ENCODE measurements at places on chromosomes 3 and 15.
A peak's percentile ranks its signal among the peaks of the same experiment; 100 is the strongest.

GRCh38 chr3:56737006-56737405 is 53.9 kb upstream of the TASOR start:
- DNase-seq = peak; percentile 80

GRCh38 chr3:87298111-87298718 is 21.8 kb upstream of the POU1F1 start:
- no peak for DNase-seq

DNA sequence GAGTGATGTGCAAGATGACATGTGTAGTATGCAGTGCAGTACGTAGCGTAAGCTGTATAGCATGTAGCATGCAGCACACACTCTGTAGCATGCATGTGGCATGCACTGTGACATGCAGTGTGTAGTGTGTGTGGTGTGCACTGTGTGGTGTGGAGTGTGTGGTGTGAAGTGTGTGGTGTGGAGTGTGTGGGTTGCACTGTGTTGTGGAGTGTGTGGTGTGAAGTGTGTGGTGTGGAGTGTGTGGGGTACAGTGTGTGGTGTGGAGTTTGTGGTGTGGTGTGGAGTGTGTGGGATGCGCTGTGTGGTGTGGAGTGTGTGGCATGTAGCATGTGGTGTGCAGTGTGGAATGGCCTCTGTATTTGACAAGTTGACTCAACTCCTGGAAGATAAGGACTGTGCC is 39.2 kb downstream of the ROPN1B start:
- DNase-seq = no peak

DNA sequence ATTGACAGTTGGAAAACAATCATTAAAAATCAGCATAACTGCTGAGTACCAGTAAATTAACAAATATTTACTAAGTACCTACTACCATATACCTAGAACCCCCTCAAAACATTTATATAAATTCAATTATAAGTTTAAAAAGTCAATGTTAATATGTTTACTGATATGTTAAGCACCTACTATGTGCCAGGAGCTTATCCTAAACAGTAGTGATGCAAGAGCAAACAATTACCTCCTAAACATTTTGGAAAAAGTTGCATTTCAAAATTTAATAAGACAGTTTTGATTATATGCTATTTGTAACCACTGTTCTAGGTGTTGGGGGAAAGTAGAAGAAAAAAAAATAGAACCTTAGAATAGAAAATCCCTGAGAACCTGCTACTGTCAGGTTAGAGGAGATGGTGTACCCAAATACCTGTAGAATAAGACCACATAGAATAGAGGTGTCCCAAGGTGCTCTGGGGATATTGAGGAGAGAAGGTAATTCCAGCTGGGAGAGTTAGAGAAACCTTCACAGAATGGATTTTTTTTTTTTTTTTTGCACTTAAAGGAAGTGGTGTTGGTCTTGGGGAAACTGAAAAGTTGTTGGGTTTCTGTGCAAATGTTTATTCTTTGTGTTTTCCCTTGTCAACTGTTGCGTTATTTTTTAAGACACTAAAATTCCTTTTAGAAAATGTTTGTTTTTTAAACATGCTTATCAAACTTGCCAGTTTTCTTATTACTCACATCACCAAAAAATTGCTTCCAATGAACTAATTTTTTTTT is 16.0 kb downstream of the SNRK start:
- no peak for DNase-seq

- DNase-seq = no peak
Observed at GRCh38 chr3:15007681-15008141, 57.4 kb downstream of the MRPS25 start.

DNA sequence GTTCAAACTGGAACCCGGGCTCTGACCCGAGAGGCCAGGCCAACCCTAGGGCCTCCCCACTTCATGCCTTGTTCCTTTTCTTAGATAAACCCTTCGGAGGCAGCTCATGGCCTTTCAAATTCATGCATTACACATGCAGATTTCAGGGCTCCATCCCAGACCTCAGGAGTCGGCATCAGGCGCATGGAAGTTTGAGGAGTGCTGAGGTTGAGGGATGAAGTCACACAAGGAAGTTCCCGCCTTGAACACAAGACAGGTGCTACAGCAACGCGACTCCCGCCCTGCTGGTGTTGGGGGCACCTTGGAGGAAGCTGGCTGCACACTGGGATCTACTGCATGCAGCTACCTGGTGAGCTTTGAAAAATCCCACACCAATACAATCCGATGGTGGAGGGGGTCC is 245.2 kb upstream of the LYSMD4 start:
- DNase-seq = no peak

- DNase-seq = no peak
Observed at GRCh38 chr3:171099911-171100310, 73.4 kb upstream of the SLC2A2 start.

GRCh38 chr15:98344591-98344990 is 303.7 kb upstream of the IGF1R start:
- DNase-seq = no peak

DNA sequence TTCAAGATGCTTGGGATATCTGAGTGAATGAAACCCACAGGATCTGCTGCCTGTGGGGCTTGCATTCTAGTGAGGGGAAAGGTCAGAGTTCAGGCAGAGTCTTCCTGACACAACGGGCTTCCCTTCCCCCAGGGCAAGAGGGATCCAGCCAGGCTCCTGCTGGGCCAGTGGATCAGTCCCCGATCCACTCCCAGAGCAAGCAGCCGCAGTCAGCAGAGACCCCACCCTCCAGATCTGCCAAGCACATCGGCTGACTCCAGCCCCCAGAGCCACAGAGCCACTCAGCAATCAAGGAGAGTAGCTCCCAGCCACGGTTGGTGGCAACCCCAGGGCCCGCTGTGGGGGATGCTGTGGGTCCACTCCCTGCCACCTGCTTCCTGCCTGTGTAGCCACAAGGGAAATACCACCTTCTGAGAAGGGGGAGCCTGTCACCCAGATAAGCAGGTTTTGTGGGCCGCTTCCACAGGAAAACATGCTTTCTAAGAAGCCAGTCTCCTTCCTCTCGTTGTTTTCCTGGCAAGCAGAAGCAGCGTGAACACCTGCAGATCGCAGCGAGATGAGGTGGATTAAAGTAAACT is 44.9 kb downstream of the CPN2 start:
- no peak for DNase-seq

DNA sequence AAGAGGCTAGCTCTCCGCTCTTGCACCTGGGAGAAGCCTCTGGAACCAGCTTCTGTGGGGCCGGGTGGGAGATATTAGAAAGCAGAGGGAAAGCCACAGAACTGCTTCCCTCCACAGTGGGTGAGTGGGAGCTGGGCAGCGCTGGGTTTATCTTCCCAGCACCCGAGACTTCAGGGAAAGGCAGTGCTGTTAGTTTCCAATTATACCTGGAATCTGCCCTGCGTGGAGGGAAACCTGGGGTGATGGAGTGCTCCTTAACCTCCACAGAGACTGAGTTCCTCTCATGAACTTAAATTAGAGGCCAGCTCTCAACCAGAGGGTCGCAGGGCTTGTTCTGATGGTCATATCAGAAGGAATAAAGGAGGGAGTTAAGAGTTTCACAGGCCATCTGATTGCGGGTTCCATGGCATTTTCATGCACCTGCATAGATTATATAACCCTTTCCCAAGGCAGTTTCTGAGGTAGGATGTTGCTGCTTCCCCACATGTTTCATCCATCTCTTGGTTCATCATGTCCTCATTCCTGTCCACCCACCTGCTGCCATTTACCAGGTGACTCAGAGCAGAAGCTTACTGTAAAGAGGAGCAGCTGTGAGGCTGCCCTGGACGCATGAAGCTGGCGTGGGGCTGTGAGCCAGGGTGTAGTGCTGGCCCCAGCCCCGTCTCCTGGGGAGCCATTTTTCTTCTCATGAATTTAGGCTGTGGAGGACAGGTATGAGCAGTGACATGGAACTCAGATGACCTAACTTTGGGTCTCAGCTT is 42.5 kb downstream of the CA12 start:
- DNase-seq = no peak

GRCh38 chr3:194273743-194274310 is 77.3 kb downstream of the CPN2 start:
- no peak for DNase-seq

- DNase-seq = no peak
Observed at GRCh38 chr3:133494469-133494868, 79.0 kb upstream of the CDV3 start.

- peak; percentile 81 for DNase-seq
Observed at GRCh38 chr3:49133226-49133951, 539 bp upstream of the LAMB2 start.

- DNase-seq = no peak
Observed at GRCh38 chr3:158272081-158272480, 162.2 kb downstream of the RSRC1 start.

Data from foreskin melanocyte (primary cell).